ENCODE measurements at places on chromosomes 11 and 22. TPM values are rescaled to one million over a fixed set of nuclear protein-coding genes. Genes with fewer than 3 reads are reported as not detected.

- no peak for DNase-seq
Measured at GRCh38 chr11:14082338-14082737, 119.8 kb downstream of the SPON1 start.

DNA sequence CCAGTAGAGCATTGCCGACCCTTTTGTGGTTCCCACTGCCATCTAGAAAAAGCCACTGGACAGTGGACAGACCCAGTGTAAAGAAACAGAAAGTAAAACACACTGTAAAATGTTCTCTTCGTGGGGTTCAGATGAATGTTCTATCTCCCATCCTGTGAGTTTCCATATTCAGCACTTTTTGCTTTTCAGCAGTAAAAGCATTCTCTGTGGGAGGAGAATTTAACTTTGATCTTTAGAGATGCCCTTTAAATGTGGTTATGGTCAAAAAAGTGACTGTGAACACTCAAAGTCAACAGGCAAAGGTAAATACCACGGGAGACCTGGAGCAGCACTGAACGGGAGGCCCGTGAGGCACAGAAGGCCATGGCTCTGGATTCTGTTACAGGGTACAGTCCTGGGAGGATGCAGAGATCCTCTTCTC lies 53.9 kb downstream of the FLI1 start:
- no peak for DNase-seq

DNA sequence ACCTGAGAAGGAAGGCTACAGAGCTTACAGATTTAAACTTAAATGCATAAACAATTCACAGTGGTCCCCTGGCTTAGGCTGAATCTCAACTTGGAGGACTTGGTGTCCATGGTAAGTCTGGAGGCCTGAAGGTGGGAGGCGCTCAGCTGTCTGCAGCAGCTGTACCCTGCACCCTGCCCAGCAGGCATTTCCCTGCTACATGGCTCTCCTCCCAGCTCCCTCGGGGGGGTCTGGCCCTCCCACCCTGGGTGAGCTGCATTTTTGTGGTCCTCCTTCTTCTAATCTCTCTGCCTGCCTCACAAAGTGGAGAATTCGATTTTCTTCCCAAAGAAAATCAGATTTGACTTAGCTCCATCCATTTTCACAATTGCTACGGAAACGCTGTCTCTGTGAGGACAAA lies 273.2 kb downstream of the KIRREL3 start:
- DNase-seq = no peak

Gene AQP11
- 8.8 TPM for total RNA-seq

DNA sequence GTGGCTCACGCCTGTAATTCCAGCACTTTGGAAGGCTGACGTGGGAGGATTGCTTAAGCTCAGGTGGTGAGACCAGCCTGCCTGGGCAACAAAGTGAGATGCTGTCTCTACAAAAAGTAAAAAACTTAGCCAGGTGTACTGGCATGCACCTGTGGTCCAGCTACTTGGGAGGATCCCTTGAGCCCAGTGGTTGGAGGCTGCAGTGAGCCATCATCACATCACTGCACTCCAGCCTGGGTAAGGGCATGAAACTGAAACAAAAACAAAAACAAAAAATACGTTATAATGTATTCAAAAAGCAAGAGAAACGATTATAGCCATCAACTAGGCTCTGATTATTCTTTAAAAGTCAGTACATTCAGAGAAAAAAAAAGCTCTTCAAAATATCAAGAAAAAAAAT lies 62.5 kb downstream of the TCF20 start:
- no peak for DNase-seq

Gene SEPTIN3
- 1.4 TPM for total RNA-seq

DNA sequence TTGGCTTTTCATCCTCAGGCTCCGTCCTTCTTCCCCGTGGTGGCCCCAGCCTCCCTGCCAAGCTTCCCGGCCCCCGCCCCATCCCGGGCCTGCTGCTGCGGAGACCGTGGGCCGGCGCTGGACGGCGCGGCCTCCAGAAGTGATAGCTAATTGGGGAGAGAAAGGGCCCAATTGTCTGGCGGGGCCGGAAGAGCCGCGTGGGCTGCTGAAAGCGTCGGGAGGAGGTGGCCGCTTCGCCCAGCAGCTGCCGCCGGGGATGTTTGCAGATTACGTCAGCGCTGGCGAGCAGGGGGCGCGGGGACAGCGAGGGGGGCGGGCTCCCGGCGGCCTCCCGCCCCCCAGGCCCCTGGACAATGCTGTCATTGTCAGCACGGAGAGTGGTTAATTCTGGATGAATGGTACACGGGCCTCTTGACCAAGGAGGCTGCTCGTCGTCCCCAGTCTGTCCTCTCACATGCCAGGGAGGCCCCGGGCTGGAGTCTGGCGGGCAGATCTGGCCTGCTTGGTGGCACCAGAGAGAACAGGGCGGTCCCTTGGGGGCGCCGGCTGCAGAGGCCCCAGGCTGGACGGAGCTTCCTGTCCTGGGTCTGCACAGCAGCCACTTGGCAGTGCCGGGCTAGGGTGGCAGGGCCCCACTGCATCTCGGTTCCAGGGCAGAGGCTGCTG lies 1.6 kb downstream of the SMIM38 start:
- no peak for DNase-seq

DNA sequence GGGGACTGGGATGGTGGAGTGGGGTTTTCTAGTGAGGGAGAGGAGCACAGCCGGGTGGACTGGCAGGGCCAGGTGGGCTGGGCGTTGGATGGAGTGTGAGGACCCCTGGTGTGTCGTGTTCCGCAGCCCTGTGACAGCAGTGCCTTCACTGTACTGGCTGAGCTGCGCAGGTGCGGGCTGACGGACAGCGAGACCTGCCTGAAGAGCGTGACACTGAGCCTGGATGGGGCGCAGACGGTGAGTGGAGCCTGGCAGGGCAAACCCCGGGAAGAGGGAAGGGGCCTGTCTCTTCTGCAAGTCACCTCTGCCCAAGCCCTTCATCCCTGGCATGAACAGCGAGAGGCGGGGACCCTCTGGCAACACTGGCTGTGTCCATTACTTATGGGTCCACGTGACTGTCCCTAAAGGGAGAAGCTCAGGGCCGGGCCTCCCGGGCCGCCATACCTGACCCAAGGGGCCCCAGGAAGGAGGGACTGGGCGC lies 10.0 kb downstream of the MUC5AC start:
- no peak for DNase-seq

- DNase-seq = no peak
Measured at GRCh38 chr11:101523634-101524260, 60.1 kb downstream of the TRPC6 start.

GRCh38 chr22:49954354-49954753 lies 6.2 kb upstream of the PIM3 start:
- DNase-seq = no peak

Gene CRYBA4
- 0.59 TPM for total RNA-seq

Gene CD3D
- total RNA-seq = 1.5 TPM

Gene APOA4
- total RNA-seq = not detected

GRCh38 chr11:96293598-96294021 lies 49.4 kb downstream of the MAML2 start:
- no peak for DNase-seq

Gene SCARF2
- total RNA-seq = 44.6 TPM

Gene IRAG1
- total RNA-seq = 67.7 TPM

Gene KRTAP5-7
- total RNA-seq = 0.27 TPM

Gene MYOD1
- not detected for total RNA-seq

GRCh38 chr11:44816761-44817160 lies 90.0 kb downstream of the TSPAN18 start:
- DNase-seq = no peak

- DNase-seq = no peak
Measured at GRCh38 chr11:109864151-109864661, 229.0 kb upstream of the ZC3H12C start.

DNA sequence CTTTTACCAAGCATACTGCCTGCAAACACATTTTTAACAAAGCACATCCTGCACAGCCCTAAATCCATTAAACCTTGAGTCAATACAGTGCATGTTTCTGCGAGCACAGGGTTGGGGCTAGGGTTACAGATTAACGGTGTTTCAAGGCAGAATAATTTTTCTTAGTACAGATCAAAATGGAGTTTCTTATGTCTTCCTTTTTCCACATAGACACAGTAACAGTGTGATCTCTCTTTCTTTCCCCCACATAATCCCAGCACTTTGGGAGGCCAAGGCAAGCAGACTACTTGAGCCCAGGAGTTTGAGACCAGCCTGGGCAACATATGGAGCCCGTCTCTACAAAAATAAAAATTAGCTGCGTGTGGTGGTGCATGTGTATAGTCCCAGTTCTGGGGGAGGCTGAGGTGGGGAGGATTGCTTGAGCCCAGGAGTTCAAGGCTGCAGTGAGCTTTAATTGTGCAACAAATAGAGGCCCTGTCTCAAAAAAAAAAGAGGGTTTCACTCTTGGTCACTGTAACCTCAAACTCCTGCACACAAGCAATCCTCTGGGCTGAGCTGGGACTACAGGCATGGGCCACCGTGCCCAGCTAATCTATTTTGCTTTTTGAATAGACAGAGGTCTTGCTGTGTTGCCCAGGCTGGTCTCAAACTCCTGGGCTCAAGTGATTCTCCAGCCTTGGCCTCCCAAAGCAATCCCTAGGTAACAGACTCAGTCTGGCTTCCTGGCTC lies 19.7 kb upstream of the SLC3A2 start:
- no peak for DNase-seq

Gene DKK3
- 35.5 TPM for total RNA-seq

Gene TRPM5
- total RNA-seq = 0.08 TPM

DNA sequence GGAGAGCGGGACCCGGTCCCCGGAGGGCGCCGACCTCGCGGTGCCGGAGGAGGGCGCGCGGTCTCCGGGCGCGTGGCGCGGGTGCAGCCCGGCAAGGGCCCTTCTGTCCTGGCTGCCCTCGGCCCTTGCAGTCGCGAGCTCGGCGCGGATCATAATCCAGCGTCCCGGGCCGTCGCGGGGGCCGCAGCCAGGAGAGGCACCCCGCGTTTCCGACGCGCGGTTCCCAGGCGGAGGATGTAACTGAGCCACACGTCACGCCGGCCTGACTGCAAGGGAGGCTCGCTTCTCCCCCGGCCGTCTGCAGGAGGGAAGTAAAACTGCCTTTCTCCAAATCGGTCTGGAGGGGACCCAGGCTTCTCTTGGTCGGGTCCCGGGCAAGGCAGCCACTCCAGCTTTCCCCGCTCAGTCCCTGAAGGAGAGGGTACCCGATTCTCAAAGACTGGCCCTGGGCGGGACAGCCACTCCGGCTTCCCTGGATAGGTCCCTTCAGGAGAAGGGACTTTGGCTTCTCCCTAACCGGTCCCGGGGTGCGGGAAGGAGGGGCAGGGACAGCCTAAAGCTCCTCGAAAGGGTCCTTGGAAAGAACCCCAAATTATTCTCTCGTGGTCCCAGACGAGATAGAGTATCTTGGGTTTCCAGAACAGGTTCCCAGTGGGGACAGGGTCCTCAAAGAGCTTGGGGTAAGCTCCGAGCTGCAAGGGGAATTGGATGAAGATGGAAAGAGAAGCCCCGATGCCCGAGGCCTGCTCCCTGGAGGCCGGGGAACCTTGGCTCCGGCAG lies 836 bp downstream of the SPON1 start:
- DNase-seq = no peak

- DNase-seq = peak; percentile 78
Measured at GRCh38 chr11:64777449-64778222, 706 bp downstream of the SF1 start.

Gene RIMBP3C
- total RNA-seq = 0.15 TPM

GRCh38 chr22:49827853-49828598 lies at the start of gene BRD1:
BRD1 (minus strand) TSS chr22:49827873; CDS start chr22:49824317, 3,556 bp downstream.
- peak; percentile 80 for DNase-seq

DNA sequence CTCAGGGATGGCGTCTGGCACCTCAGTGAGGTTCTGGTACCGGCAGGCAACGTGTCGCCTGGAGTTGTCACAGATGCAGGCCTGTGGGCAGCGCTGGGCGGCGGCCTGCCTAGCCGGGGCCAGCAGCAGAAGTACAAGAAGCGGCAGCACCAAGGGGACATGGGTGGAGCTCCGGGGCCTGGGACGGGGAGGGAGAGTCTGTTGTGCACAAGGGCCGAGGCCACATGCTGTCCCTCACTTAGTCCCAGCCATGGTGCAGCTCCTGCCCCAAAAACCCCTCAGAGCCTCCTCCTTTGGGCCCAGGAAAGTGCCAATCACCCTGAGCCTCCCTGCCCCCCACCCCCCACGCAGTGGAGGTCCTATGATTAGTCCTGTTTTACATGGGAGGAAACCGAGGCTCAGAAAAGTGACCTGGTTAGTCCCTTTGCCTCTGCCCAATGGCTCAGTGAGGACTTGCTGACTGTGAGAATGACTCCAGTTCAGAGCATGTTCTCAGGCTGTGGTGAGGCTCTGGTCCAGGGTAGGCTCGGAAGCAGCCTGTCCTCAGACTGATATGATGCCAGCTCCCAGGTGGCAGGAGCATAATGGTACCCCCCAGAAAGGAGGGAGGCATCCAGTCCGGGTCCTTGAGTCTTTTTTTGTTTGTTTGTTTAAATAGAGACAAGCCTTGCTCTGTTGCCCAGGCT lies 1.1 kb downstream of the CHADL start:
- no peak for DNase-seq

Gene B3GAT3
- 33.6 TPM for total RNA-seq

GRCh38 chr11:23179609-23180008 lies 319.3 kb upstream of the CCDC179 start:
- DNase-seq = no peak

- no peak for DNase-seq
Measured at GRCh38 chr11:82714346-82715174, 19.1 kb downstream of the FAM181B start.

GRCh38 chr11:70437111-70437784 lies 38.9 kb downstream of the CTTN start:
- no peak for DNase-seq

Gene DDTL
- 2.8 TPM for total RNA-seq

DNA sequence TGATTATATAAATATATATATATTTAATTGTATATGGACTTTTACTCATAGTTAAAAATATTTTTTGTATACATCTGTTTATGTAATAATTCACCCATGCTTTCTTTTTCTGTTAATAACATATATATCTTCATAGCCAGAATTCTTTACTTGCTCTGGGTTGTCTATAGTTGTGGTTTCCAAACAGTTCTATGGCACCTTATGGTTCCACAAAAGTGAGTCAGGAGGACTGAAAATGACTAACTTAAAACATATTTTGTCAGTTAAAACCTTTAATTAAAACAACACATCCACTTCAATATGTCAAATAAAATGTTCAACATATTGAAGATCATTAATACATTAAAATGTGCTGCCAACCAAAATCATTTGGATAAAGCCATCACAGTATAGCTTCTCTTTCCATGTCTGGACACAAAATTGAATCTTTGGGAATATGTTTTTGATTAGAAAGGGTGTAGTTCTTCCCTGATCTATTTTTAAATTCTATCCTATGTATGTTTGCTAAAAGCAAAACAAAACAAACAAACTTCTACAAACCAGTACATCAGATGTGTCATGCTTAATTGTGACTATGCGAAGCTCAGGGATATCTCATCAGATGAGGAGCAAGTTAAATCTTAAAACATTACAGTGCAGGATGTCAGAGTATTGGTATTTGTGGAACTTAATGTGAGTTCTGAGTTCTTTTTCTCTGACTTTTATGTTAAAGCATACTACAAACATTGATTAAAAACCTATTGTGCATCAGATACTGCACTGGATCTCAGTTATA lies 1488.4 kb upstream of the TENM4 start:
- no peak for DNase-seq

- no peak for DNase-seq
Measured at GRCh38 chr22:28030473-28030872, 111.4 kb upstream of the PITPNB start.
